ENCODE measurements at places on chromosomes 3 and 15.

DNA sequence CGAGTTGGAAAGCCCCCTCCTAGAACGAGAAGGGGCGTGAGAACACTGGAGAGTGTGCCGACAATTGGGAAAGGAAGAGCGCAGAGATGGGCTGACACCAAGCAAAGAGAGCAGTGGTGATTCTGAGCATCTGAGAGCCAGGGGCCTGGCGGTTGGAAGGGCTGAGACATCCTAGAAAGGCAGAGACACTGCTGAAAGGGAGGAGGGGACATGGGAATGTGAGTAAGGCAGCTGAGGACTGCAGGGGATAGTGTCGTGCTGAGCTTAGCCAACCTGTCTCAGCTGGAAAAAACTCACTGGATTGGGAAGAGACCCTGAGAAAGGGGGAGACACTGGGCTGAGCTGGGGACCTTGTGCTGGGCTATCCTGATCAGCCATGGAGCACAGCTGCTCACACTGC, 58.1 kb upstream of the SLC6A6 start:
- DNase-seq, result no peak

GRCh38 chr3:157931517-157931916, 174.7 kb downstream of the SHOX2 start:
- no peak for DNase-seq

GRCh38 chr3:88863196-88863595, 244.2 kb upstream of the EPHA3 start:
- DNase-seq, result no peak

DNA sequence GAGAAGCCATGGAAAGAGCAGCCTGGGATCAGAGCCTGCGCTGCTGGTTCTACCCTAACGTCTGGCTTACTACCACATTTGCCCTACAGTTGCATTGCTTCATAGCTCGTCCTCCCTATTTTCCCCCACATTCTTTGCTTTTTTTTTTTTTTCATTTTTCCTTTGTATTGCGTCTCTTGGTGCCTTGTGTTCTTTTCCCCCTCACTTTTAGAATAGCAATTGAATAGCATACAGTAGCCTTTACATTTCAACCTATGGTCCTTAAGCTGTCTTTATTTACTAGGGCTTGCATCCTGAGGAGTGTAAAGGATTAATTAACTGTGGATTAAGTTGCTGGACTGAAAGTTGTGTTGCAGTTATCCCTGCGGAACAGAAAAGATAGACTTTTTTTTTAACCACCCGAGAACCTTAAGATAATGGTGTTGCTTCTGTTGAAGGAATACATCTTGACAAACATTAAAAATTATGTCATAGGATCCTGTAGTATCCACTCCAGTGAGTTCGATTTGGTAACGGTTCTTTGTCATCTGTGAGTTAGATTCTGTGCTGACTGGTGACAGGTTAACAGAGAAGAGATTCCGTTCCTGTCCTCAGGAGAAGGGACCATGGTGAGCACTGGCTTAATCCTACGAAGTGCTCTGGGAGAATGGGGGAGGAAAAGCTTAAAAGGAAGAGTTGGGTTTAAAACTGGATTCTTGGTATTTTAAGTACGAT, 417.4 kb upstream of the NAALADL2 start:
- no peak for DNase-seq
